ENCODE measurements at places on chromosomes 2 and 18.

DNA sequence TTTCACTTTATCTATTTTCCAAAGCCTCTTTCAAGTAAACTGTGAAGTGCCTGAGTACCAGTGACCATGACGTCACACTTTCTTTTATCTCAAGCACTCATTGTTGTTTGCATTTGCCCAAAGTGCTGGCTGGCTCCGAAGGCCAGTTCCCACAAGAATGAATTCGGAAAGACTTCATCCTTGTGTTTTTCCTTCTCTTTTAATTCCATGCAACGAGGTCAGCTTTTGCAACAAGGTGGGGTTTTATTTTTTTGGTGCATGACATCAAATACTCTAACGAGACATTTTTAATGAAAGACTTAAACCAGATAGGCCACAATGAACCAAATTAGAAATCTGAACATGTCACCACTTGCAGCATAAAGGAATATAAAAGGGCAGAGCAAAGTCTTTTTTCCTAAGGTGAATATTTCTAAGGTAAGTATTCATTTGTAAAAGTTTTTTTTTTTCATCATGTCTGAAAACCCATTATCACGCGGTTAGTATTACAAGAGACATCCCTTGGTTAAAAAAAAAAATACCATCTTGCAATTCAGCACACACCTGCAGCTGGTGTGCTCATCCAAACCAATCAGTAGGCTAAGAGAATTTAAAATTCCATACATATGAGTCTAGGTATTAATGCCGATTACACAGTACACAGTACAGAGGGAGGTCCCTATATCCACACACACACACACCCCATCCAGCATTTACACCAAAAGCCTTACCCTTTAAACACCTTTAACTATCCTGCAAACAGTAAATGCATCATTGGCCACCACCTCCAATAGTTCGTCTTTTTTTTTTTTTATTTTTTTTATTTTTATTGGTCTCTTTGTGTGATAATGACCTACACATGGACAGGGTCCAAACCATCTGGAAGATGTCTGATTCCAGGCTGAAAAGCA lies 2.3 kb downstream of the ARL4C start:
- no peak for DNase-seq

GRCh38 chr18:23422751-23423418 lies 30.2 kb upstream of the RIOK3 start:
- no peak for DNase-seq

DNA sequence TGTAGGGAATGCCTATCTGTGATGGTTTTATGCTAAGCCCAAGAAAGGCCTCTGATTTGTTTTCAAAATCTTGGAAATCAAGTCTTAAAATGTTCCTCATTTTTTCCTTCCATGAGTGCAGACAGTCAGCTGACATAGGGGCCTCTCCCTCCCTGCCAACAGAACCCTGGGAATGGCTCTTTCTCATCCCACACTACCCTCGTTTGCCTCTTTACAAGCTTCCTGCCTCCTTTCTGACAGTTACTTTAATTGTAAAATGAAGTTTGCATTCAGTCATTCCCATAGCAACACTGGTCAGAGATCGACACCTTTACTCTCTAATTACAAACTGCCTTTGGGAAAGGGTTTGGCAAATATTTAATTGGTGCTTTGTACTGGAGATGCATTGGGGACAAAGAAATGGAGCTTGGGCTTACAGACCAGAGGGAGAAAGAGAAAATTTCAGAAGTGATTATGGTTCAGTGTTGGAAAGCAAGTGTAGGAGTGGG lies 25.4 kb downstream of the KIF5C start:
- no peak for DNase-seq

DNA sequence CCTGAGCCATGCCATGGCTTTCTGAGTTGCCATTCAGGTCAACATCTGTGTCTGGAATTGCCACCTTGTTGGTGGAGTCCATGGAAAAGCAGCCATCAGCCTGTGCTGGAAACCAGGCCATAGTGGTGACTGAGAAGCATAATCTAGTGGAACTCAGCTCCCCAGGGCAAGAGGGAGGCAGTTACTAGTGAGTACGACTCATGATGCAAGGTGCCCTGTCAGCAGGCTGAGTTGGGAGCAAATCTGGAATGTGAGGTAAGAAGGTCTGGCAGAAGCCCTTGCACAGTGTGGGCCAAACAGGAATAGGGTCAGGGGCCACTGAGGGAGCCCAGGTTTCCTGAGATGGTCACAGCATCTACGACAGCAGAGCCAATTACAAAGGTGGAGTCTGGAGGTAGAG lies 37.1 kb downstream of the SULT1C2 start:
- DNase-seq = no peak

DNA sequence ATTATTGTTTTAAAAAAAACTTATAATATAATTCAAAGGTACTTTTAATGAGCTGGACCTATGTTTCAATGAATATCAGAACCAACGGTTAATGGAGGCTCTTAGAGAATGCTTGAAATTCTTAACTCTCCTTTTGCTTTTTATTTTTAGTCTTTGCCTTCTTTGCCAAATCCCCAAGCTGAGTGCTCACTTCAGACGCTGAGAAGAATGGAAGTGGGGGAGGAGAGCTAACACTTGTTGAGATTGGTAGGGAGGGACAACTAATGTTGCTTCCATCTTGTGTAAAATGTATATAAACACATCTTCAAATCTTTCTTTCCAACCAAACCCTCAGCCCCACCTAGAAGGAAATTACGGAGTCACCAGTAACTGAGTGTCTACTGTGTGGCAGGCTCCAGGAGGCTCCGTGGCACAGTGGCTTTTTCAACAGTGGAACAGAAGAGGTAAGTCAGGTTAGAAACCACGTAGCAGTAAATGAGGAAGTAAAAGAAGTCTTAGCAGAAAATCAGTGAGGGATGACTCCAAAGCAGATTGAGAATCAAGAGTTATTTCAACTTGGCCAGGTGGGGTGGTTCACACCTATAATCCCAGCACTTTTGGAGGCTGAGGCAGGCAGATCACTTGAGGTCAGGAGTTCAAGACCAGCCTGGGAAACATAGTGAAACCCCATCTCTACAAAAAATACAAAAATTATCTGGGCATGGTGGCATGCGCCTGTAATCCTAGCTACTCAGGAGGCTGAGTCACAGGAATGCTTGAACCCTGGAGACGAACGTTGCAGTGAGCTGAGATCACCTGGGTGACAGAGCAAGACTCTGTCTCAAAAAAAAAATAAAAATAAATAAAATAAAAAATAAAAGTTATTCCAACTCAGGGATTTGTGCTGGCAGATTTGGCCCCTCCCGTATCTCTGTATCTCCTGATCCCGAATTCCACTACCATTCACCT lies 45.0 kb upstream of the CREB1 start:
- no peak for DNase-seq

DNA sequence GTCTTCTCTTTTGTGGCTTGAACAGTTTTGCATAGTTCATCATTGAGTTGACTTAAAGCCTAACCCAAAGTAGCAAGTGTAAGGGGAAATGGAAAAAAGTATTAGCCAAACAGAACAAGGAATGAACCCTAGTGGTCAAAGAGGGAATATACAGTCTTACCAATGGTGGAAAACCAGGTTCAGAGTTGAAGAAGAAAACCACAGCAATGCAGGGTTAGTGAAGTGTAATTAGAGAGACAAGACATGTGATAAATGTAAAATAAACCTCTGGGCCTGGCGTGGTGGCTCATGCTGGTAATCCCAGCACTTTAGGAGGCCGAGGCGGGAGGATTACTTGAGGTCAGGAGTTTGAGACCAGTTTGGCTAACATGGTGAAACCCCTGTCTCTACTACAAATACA lies 2.4 kb downstream of the TTN start:
- DNase-seq = no peak

DNA sequence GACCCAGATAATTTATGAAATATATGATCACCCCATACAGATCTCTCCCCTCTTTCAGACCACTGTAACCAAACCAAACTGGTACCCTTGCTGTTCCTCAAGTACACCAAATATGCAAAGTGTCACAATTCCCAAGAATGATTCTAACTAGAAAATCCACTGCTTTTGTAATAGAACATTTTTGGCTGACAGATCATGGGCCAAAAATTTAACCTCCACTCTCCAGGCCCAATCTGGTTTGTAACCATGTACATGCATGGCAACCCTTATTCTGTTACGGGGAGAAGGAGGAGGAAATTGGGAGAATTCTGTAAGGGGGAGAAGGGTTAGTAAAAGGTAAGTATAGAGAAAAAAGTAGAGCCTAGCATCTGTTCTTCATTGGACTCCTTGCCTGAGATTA lies 62.0 kb downstream of the IKZF2 start:
- no peak for DNase-seq

DNA sequence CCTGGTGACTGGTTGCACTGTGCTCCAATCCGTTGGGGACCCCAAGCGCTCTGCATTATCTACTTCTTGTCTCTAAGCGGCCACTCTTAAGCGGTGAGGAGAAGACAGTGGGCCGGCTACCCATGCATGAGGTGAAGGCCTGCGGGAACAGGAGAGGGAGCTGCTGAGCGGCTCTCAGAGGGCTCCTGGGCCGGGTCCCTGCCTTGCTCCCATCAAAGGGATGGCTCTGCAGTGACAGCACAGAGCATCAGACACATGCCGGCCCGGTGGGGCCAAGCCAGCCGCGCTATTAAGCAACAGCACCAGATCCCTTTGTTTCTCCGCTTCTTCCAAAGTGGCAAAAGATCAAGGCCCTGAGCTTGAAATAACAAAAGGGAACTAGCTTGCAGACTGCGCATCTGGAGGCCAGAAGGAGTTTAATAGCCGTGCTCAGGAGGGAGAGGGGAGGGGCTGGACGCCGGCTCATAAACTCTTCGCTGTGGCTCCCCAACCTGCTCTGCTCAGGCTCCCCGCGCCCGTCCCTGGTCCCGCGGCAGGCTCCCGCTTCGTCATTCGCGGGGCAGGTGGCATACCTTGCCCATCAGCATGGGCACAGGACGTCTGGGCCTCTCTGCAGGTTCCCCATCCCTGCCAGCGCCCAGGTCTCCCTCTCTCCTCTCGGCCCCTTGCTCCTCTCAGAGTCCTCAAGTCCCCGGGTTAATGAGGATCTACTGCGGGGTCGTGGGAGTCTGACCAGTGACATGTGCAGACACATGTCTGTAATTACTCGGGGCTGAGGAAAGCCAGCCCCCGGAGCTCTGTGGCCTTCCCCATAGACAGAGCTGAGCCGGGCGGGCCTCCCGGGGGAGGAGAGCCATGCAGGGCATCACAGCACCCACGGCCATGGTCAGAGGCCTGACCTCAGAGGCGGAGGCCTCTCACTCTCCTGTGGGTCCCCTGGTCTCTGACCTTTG lies 96.7 kb downstream of the ASB1 start:
- no peak for DNase-seq

DNA sequence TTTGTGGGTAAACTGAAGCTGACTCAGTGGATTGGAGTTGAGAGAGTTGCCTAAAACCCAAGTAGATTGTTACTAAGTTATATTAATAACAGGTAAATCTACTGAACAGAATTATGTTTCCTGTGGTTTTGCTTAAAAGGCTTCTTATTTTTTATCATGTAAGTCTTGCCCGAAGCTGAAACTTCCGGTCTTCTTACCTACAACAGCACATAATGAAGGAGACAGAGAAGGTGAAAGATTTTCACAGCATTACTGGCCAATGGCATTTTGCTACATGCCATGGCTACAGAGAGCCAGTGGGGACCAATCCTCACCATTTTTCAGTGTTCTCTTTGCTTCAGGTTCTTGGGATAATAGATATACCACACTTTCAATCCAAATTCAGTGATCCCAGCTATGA lies 220.0 kb downstream of the ERBB4 start:
- no peak for DNase-seq

- DNase-seq = no peak
These were observed 107.3 kb upstream of the SLC8A1 start for GRCh38 chr2:40559175-40559574.

DNA sequence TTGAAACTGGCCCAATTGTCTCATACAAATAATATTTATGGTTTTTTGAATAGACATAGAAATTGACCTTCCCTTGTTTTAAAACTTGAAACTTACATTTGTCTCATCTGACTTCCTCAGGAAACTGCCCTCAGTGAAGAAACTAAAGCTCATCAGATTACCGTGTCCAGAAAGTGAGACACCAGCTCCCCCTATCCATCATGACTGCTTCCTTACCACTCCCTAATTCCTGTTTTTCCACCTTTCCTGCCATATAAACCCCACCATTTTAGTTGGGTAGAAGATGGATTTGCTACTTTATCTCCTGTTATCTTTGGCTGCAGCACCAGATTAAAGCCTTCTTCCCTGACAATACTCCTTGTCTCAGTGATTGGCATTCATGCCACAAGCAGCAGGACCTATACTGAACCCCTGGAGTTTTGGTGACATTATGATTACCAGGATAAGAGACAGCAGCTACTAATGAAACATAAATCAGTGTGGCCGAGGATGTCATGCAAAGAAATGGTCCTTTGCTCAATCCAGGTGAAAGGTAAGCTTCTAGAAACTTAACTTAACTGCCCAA lies 1627.6 kb upstream of the ZEB2 start:
- no peak for DNase-seq

DNA sequence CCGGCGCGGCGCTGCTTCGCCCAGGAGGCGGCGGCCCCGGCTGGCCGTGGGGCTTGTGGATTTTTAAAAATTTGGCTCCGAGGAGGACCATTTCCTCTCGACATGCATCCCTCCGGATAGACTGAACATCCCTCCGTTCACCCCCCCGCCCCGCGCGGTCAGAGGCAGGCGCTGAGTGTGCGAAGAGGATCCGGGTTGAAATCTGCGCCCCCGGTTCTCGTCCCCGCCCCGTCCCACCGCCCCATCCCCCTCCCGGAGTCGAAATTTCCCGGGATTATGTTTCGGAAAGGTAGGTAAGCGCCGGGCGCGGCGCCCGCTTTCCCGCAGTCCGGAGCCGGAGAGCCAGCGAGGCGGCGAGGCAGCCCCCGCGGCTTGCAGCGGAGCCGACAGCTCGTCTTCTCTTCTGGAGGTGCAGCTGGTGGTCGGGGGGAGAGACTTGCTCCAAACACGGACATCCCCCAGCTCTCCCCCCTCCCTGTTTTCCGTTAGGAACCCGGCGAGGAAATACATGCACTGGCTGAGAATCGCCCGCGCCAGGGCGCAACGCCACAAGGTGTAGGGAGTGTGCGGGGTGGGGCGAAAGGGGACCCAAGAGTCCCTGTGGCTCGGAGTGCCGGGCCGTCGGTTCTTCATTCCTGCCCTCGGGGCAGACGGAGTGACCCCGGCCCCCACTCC lies at the start of gene PRKCE:
TSS of gene PRKCE (plus strand) at position 261 of the 675 bp plus-strand sequence.
- peak; percentile 65 for DNase-seq

- no peak for DNase-seq
These were observed 957.7 kb upstream of the GYPC start for GRCh38 chr2:125698280-125698679.

DNA sequence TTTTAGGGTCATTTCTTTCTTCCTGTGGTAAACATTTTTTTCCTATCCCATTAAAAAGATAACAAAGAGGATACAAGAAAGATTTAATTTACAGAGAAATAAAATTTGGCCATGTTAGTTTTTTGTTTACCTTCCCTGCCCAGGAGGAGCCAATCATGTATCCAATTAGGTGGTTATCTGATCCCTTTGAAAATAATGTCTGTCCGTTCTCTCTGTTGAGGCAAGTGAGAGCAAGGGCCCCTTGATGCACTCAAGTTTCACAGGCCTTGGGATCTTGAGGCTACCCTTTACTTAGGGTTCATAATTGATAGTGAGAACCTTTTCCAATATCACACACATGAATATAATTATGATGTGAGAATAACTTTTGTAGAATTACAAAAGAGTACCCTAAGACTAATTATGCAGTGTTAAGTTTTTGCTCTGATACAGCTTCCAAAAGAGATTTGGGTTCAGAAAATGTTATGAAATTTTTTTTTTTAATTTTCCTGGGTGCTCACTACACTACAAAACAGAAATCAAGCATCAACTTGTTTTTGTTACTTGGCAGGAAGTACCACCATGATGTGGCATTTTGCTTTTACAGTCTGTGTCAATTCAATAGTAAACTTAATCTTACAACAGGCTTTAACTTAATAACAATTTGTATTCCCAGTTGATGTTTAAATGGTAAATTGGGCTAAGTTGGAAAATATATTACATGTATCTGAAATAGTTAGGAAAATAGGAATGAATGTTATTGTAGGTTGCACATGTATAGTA lies 42.0 kb downstream of the AFTPH start:
- DNase-seq = no peak

All from activated CD4-positive, alpha-beta T cell treated with anti-CD3 and anti-CD28 coated beads, Interleukin-2, amount 50 U/mL, for 48 hours (primary cell).